ENCODE measurements at places on chromosomes 4 and X.

DNA sequence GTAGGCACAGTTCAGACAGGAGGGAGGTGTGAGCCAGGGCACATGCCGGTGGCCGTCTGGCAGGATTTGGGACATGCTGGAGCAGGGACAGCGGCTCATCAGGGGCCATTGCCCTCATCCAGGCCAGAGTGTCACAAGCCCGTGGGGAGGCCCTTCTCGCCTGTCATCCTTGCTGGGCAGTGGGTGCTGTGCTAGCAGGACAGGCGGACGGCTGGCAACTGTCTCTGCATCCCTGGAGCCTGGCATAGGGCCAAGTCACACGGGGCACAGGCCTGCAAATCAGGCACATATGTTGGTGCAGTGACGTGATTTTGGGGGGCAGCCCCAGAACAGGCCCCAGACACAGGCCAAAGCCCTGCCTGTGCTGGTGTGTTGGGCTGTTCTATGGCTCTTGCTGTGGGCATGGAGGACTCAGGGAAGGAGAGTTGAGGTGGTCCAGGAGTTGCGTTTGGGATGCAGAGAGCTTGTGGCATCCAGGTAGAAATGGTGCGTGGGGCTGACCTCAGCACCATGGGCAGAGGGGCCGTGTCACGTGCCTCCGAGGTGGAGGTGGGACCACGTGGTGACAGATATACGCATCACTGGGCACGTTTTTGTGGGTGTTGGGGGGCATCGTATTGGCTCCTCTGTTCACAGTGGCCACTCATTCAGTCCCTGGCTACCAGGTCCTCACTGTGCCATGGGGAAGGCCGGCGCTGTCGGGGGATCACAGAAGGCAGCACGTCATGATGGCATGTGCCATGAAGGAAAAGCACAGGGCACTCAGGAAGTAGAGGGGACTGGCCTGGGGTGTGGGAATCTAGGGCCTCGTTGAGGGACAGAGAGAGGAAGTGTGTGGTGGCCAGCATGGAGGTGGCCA, 14.6 kb upstream of the MSANTD1 start:
- DNase-seq, result no peak

DNA sequence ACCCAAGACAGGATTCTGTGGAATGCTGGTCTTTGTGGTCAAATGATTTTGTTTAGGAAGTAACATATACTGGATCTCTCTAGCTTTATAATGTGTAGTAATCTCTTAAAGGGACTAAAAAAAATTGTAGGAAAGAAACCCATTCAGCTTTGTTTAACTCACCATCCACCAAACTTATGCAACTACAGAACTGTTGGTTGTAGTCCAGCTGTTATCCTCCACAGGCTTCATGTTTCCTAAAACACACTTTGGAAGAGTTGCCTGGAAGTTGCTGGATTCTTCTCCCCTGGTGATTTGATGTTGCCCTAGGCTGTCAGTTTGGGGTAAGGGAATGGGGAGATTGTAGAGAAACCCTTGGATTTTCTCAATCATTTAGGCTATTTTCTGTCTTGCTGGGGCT, 89.3 kb downstream of the RLIM start:
- peak; percentile 24 for DNase-seq

DNA sequence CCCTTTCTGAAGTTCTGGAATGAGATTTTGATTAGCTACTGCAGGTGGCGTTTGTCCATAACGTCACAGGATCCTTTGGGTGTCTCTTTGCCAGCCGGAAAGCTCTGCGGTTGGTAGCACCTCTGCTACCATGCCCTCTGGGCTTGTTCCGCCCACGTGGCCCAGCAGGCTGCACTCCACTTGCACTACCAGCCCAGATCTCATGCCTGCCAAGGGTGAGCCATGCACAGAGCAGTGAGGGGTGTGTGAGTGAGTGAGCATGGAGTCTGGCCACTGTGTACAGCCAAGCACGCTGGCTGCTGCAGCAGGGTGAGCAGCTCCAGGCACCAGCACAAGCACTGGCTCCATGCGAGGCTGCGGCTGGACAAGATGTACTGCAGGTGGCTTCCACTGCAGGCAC, 6.6 kb upstream of the HNRNPD start:
- DNase-seq, result no peak

- peak; percentile 19 for DNase-seq
Measured at GRCh38 chrX:153726286-153727122, 1.8 kb downstream of the ABCD1 start.

DNA sequence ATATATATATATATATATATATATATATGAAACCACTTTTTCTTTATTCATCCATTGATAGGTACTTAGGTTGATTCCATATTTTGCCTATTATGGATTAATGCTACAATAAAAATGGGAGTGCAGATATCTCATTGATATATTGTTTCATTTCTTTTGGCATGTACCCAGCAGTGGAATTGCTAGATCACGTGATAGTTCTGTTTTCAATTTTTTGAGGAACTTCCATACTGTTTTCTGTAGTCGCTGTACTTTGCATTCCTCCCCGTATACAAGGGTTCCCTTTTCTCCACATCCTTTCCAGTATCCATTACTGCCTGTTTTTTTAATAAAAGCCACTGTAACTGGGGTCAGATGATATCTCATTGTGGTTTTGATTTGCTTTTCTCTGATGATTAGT, 124.6 kb downstream of the GABRB1 start:
- no peak for DNase-seq

- DNase-seq, result no peak
Measured at GRCh38 chr4:15167743-15168142, 165.5 kb downstream of the CPEB2 start.

- DNase-seq, result no peak
Measured at GRCh38 chr4:108900018-108900580, 137.2 kb upstream of the ETNPPL start.

All from fibroblast of upper back skin (primary cell).